ENCODE measurements at places on chromosomes 13 and 19. TPM values are rescaled to one million over a fixed set of nuclear protein-coding genes. Genes with fewer than 3 reads are reported as not detected.

Gene IGFL1
- not detected for total RNA-seq

Gene HCST
- total RNA-seq: 18.7 TPM

DNA sequence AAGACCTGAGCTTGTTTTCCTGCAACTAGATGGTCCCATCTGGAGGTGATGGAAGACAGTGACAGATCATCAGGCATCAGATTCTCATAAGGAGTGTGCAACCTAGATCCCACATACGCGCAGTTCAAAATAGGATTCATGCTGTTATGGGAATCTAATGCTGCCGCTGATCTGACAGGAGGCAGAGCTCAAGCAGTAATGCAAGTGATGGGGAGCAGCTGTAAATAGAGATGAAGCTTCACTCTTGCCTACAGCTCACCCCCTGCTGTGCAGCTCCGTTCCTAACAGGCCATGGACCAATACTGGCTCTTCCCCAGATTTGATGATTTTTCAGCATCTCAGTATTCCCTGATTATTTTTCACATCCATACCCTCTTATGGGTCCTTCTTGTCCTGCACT lies 208.4 kb upstream of the RXFP2 start:
- H3K4me3 ChIP-seq: no peak overlapping the region
- DNase-seq: no peak
- H3K4me1 ChIP-seq: no peaks in the 10 kb centered on the region
- no peaks in the 10 kb centered on the region for H3K36me3 ChIP-seq

DNA sequence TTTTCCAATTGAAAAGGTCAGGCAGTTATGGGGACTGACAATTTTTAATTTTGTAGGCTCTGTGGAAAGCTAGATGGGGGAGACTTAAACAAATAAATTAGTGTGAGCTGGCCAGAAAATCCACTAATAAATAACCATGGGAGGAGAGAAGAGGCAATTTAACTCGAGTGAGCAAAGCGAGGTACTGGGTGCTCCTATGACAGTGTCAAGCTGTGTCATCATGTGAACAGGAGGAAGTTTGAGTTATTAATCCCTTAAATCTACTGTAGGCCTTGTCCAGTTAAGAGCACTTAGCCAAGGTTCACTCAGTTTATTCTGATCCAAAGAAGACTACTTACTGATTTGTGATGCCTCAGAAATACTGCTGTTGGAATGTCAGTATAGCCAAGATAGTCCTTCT lies 122.8 kb downstream of the OXGR1 start:
- H3K27me3 ChIP-seq: no peaks in the 10 kb centered on the region
- DNase-seq: no peak
- no peak overlapping the region for H3K27ac ChIP-seq
- no peaks in the 10 kb centered on the region for H3K36me3 ChIP-seq
- H3K4me3 ChIP-seq: no peak overlapping the region

- H3K27ac ChIP-seq: no peak overlapping the region
- DNase-seq: no peak
- H3K4me3 ChIP-seq: no peak overlapping the region
Measured at GRCh38 chr13:45280011-45280410, 61.0 kb downstream of the TPT1 start.
